ENCODE measurements at places on chromosomes 2 and 18.

DNA sequence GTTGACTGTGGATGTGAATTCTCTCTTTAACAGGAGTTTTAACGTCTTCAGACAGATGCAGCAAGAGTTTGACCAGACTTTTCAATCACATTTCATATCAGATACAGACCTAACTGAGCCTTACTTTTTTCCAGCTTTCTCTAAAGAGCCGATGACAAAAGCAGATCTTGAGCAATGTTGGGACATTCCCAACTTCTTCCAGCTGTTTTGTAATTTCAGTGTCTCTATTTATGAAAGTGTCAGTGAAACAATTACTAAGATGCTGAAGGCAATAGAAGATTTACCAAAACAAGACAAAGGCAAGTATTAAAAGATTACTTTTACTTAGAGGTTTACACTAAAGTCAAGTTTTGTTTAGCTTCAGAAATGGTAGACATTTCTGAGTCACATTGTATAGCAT lies 30.2 kb upstream of the TYMS start:
- DNase-seq, result no peak

GRCh38 chr18:79156327-79156726 lies 87.1 kb downstream of the ATP9B start:
- no peak for DNase-seq

- no peak for DNase-seq
These were observed 9.8 kb upstream of the ZNF512 start for GRCh38 chr2:27572998-27573429.

GRCh38 chr2:60552851-60553494 lies 481 bp downstream of the BCL11A start:
- no peak for DNase-seq

GRCh38 chr18:67510831-67511230 lies 5.7 kb downstream of the DSEL start:
- DNase-seq, result no peak

DNA sequence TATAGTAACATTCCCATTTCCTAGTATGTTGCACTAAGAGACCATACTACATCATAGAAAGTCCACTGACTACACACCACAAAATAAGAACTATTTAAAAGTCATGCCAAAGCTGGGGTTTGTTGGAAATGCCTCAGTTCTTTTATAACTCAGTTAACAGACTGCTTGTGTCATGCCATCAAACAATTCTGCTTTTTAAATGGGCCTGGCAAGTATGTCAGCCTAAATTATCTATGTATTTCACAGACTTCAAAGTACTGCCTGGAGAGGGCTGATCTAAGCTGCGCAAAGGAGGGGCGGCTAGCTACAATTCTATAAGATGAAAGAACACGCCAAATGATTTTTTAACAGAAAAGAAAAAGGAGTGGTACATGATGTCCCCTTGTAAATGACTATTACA lies 49.6 kb downstream of the FARSB start:
- DNase-seq, result no peak

GRCh38 chr2:25819597-25820039 lies 58.7 kb downstream of the ASXL2 start:
- DNase-seq, result no peak

DNA sequence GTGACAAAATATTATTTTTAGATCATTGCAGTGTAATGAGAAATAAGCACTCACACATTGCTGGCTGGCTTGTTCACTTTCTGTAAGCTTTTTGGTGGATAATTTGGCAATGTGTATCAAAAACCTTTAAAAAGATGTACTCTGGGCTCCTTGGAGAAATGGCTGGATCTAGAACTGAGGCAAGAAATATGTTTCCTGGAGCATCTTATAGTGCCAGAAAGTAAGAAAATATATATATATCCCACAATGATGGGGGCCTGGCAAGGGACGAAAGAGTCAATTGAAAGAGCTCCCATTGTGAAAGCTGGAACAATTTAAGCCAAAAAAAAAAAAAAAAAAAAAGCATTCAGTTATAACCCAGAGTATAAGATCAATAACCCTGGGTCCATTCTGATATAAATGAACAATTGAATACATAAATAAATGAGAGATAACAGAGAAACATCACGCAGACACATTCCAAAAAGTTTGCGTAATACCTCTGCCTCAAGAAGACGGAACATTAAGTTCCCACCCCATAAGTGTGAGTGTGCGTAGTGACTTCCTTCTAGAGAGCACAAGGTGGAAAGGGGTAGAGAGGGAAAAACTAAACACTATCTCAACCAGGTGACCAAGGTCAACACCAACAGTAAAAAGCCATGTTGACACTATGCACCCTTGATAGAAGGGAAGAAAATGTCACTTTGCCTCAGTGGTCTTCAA lies 77.5 kb downstream of the BIN1 start:
- DNase-seq, result no peak

GRCh38 chr2:7324706-7325105 lies 407.5 kb downstream of the RNF144A start:
- DNase-seq, result no peak

DNA sequence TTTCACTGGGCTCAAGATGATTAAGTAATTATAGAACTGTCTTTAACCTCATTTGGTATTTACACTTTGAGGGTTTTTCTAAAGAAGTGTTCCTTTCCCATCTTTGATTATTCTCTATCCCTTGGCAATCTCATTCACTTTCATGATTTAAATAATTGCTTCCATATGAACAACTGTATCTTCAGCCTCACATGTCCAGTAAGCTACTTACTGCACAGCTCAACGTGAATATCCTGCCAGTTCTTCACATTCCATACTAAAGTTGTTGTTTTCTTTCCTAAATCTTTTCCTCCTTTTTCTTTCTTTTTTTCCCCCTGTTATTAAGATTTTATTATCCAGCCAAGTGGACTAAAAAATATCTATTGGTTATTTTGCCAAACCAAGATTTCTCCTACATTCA lies 37.7 kb downstream of the ZC3H15 start:
- peak; percentile 43 for DNase-seq

GRCh38 chr2:64534363-64534762 lies 10.2 kb downstream of the AFTPH start:
- no peak for DNase-seq

- DNase-seq, result peak; percentile 94
These were observed 265.7 kb downstream of the TCF4 start for GRCh38 chr18:55322178-55322735.

GRCh38 chr2:156505696-156506095 lies 69.5 kb downstream of the GPD2 start:
- DNase-seq, result no peak

- no peak for DNase-seq
These were observed 32.7 kb upstream of the AFTPH start for GRCh38 chr2:64491426-64491825.

GRCh38 chr18:59008302-59008974 lies 131.2 kb upstream of the SEC11C start:
- DNase-seq, result no peak

- peak; percentile 72 for DNase-seq
These were observed 1.7 kb upstream of the FOSL2 start for GRCh38 chr2:28390746-28391563.

- DNase-seq, result no peak
These were observed 702.8 kb upstream of the LINC00305 start for GRCh38 chr18:64851726-64852125.

- no peak for DNase-seq
These were observed 389.6 kb upstream of the CDH19 start for GRCh38 chr18:66993492-66993891.

GRCh38 chr2:222686086-222686750 lies 14.8 kb downstream of the MOGAT1 start:
- DNase-seq, result no peak

GRCh38 chr18:5463390-5463789 lies 80.4 kb downstream of the EPB41L3 start:
- DNase-seq, result peak; percentile 87

- DNase-seq, result no peak
These were observed 43.6 kb downstream of the KCNG3 start for GRCh38 chr2:42450136-42450535.

- DNase-seq, result no peak
These were observed 227.4 kb downstream of the SS18 start for GRCh38 chr18:25862881-25863600.

- DNase-seq, result no peak
These were observed 96.5 kb downstream of the MYT1L start for GRCh38 chr2:2234398-2235195.

- DNase-seq, result peak; percentile 20
These were observed 725 bp downstream of the FBXO48 start for GRCh38 chr2:68466361-68466777.

GRCh38 chr2:3159782-3160545 lies 217.7 kb downstream of the EIPR1 start:
- no peak for DNase-seq

GRCh38 chr18:13568443-13569392 lies 157.6 kb downstream of the FAM210A start:
- DNase-seq, result no peak

GRCh38 chr2:128379021-128380015 lies 60.6 kb upstream of the HS6ST1 start:
- DNase-seq, result peak; percentile 89

- no peak for DNase-seq
These were observed 135.5 kb upstream of the CXCR4 start for GRCh38 chr2:136253288-136254004.

DNA sequence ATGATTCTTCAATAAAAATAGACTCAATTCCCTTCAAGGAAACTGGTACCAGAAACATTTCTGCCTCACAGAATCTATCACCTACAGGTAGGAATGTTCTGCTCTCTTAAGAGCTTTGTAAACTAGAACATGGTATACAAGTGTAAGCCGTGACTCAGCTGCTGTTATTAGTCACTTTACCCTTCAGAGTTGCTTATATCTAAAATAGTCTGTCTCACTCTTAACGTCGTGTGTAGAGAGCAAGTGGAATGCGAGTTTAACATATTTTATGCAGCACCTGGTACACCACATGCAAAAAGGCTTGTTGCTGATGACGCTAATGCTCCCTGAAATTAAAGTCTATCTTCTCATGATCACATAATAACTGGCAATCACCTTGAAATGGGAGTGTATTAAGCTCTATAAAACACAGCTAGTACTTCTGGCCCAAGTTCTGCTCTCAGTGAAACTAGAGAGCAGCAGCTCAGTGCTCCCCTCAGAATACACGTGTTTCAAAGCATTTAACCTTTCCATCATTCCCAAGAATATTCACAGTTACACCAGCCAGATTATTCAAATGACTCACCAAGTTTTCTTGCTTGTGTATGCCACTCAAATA lies 420.0 kb downstream of the ZEB2 start:
- no peak for DNase-seq

GRCh38 chr18:43686709-43687108 lies 409.4 kb upstream of the SYT4 start:
- no peak for DNase-seq

DNA sequence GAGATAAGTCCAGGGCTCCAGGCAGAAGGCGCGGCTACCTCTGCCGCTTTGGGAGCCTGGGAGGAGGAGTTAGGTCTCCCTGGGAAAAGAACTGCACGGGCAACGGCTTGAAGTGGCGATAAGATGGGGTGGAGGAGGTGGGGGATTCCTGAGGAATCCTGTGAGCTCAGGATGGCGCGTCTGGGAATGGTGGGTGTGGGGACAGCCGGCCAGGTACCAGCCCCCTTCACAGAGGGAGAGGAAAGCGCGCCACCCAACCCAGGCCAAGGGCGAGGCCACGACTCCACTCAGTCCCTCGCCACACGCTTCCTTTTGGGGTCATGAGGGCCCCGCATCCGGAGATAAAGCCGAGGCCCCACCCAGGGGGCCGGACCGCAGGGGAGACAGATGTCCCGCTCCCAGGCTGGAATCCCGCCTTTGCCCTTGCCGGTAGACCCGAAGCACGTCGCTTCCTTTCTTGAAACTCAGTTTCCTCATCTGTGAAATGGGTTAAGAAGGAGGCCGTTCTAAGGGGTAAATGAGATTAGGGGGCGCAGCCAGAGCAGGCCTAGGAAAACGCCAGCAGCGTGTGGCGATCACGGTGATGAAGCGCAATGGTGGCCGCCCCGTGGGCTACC lies 1.7 kb upstream of the CTDSP1 start:
- no peak for DNase-seq

DNA sequence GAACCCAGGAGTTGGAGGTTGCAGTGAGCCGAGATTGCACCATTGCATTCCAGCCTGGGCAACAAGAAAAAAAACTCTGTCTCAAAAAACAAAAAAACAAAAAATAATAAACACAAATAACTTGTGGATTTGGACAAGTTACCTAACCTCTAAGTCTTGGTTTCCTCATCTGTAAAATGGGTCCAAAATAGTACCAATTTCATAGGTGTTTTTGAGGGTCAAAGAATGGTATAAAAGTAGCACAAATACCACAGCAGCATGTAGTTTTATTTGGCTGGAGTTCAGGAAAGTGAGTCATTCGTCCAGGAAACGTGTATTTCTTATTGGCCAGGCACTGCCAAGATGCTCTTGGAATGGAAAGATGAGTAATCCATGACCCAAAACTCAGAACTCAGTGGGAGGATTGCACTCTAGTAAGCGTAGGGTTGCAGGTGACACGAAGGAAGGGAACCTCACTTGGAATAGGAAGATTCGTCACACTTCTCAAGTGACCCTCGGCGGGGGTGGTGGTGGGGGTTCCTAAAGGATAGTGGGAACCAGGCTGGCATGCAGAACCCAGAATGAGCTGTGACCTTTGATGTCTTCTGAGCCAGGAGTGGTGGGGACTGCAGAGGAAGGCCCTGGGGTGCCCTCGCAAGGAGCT lies 24.4 kb downstream of the GRHL1 start:
- peak; percentile 95 for DNase-seq

- no peak for DNase-seq
These were observed 67.4 kb downstream of the STEAP3 start for GRCh38 chr2:119290859-119291587.

GRCh38 chr2:39135690-39136259 lies 14.9 kb upstream of the SOS1 start:
- no peak for DNase-seq

DNA sequence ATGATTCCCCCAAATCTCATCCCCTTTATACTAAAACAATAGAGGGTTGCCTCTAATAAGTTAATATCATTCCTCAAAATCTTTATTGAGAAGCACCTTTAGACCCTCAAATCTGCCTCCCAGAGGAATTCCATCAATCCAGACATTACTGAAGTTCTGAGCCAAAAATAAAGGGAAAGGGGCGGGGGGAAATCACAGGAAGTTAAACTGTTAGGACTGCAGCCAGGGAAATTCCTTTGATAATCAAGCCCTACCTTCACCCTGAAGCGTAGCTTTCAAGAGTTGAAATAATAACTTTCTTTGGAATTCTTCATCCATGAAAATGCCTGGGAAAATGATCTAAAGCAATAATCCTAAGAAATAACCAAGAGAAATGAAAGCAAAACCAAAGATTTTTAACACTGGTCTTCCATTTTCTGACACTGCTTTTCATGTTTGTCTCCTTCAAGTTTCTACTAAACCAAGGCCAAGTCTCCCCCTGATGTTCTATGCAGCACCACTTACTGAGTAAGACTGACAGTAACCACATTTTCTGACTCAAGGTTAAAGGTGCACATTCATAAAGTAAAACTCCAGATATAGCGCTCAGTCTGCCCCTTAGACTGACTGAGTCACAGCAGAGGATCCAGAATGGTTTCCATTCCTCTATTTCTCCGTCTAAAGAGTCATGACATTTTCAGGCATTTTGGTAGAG lies 78.2 kb downstream of the TCF4 start:
- DNase-seq, result peak; percentile 8

GRCh38 chr2:120675460-120676130 lies 60.1 kb upstream of the GLI2 start:
- peak; percentile 41 for DNase-seq
